ENCODE measurements at places on chromosomes 5 and 9. TPM values are rescaled to one million over a fixed set of nuclear protein-coding genes. Genes with fewer than 3 reads are reported as not detected.

DNA sequence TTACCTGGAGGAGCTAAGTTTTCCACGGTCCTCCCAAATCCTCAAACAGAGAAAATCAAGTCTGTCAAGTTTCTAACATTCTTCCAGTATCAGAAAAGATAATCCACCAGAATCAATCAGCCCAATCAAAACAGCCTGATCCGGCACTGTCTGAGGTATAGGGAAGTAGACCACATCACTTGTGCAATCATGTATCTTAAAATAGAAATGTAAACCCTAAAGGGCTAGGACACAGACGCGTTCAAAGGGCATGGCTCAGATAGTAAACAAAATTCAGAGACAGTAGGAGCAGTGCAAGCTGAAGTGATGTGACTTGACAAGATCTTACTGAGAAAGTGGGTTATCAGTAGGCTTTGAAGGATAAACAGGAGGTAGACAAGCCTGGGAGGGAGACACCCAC is 252.4 kb upstream of the DAPK1 start:
- no peak for DNase-seq

DNA sequence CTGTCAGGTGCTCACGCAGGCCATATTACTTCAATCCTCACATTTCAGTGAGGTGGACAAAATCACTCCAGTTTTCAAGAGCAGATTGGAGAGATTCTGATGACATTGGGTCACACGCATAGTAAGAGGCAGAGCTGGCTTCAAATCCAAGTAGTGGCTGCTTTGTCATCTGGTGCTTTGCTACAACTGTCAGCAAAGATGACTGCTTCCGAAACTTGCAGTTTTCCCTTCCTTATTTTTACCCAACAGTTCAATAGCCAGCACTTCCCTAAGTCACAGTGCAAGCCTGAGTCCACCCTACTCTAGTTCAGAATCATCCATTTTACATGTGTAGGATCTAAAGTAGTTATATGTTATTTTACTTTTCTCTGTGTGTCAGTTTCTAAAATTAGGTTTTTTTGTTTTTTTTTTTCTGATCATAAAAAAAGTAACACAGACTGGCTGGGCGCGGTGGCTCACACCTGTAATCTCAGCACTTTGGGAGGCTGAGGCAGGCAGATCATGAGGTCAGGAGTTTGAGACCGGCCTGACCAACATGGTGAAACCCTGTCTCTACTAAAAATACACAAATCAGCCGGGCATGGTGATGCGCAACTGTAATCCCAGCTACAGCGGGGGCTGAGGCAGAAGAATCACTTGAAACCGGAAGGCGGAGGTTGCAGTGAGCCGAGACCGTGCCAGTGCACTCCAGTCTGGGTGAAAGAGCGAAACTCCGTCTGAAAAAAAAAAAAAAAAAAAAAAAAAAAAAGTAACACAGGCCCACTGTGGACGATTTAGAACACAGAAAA is 49.6 kb downstream of the ANKDD1B start:
- DNase-seq = no peak

DNA sequence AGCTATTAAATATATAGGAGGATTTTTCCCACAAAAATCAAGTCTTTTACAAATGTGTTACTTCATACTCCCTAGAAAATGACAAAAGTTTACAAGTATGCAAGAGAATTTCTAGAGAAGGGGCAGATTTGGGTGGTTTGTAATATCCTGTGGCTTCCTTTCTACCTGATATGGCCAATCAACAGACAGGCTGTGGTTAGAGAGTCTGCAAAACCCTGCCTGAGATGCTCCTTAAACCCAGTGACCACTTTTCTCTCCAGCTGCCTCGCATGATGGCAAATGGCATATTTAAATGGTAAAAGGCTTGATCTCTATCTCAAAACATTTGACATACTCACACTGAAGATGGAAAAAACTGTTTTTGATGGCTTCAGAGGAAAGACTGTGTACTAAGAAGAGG is 550.1 kb upstream of the ZNF462 start:
- DNase-seq = no peak

GRCh38 chr5:73799401-73799972 is 173.5 kb downstream of the ARHGEF28 start:
- no peak for DNase-seq

DNA sequence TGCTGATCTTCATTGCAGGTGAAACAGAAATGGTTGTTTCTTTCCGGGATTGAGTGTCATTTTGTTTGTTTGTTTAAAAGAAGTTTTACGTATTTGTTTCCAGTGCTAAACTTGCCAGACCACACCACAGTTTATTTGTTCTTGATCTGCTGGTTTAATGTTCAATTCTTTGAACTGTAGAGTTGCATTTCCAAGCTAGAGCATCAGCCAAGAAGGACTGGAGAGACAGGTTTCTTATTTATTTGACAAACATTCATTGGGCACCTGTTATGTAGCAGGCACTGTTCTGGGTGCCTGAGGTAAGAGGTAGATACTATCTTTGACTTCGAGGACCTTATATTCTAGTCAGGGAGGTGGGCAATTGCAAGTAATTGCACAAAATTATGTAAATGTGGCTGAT is 45.0 kb downstream of the MCCC2 start:
- DNase-seq = no peak

DNA sequence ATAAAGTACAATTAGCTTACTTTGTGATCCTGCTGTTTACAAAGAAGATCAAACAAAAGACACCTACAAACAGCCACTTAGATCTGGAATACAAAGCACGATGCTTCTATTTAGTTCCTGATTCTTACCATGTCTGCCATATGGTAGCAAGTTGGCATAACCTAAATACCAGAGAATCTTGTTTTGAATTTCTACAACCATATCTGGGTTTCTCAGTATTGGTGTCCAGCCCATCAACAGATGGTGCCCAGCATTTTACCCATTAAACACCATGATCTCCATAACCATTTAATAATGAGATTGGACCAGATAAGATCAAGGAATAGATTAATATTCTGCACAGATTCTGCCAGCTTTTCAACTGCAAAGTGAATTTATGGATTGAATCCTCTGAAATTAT is 29.8 kb downstream of the SLC24A2 start:
- no peak for DNase-seq

- DNase-seq = no peak
These were observed 66.0 kb upstream of the MEF2C start for GRCh38 chr5:88948746-88949600.

GRCh38 chr5:115068239-115069086 is 101.2 kb downstream of the TRIM36 start:
- DNase-seq = no peak

GRCh38 chr9:92734931-92735635 is 29.6 kb downstream of the BICD2 start:
- DNase-seq = no peak

DNA sequence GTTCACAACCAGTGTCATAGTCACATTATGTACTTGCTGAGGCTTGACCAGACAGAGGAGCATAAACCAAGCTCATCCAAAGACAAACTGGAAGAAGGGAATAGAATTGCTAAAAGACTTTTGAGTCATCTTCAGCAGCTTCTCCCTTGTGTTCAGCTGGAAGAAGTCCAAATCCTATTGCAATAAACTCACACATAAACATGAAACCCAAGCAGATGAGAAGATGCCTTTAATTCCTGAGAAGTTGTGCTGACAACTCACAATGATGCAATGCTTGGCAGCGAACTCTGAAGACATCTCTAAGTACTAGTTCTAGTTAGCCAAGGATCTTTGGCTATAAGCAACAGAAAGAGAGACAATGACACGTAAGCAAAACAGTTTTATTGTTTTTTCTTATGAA is 642.1 kb downstream of the KCTD16 start:
- no peak for DNase-seq

- no peak for DNase-seq
These were observed 272.2 kb downstream of the ANXA1 start for GRCh38 chr9:73423891-73424290.

DNA sequence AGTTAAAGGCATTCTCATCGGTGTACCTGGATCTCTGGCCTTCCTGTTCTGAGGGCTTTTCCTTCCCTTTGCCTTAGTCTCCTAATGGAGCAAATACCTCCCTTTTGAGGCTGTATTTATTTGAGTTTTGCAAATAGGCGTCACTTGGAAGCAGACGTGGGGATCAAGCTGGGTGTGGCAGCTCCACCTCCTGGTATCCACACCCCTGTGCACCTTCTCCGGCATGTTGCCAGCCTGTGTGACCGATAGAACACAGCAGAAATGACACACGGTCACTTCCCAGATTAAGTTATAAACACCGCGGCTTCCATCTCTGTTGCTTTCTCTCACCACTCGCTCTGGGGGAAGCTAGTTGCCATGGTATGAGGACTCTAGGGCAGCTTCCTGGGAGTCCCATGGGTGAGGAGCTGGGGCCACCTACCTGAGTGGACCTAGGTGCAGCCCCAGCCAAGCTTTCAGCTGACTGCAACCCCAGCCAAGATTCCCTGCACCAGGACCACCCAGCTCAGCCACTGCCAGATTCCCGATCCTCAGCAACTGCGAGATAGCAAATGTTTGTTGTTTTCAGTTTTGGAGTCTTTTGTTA is 214.4 kb upstream of the MVB12B start:
- no peak for DNase-seq

DNA sequence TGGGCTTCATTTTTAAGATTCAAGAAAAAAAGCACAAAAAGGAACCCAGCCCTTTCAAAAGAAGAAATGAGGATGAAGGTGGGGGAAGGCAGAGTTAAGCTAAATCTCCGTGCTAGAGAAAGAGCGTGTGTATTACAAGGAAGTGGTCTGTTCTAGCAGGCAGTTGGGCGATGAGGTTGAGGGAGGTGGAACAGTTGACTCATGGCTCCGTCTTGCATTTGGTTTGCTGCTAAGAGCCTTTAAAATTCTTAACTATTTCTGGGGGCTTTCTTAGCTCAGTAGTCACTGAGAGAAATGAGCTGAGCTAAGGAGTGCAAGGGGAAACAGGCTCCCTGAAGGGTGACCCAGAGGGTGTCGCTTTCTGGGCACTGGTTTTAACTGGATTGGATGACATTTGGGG is 117.4 kb downstream of the GCNT1 start:
- DNase-seq = no peak

- no peak for DNase-seq
These were observed 10.8 kb downstream of the SPAAR start for GRCh38 chr9:35920051-35920620.

GRCh38 chr9:71662082-71662481 is 106.2 kb downstream of the CEMIP2 start:
- no peak for DNase-seq

DNA sequence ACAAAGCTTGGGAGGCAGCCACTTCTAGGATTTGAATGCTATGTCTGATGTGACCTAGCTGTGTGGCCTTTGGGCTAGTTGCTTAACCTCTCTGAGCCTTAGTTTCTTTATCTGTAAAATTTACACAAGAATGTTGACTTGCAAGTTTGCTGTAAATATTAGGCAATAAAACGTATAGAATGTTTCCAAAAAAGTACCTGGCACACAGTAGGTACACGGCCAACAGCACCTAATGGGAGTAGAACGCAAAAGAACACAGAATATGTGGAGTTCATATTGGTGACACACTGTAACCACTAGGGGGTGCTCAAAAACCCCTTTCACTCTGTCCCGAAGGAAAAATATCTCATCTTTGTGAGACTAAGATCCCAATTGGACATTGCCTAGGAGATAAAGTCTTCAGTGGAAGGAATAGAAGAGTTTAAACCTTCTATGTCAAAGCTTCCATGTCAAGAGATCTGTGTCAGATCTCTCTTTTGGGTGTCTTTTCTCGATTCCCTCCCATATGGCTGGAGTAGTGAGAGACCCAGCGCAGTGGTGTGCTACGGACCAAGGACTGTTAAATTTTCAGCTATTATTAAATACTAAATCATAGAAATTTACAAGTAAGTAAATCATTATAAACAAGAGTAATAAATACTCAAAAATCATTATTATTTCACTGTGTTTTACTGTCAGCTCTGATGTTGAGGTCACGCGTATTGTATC is 145.4 kb upstream of the RAD23B start:
- DNase-seq = no peak

DNA sequence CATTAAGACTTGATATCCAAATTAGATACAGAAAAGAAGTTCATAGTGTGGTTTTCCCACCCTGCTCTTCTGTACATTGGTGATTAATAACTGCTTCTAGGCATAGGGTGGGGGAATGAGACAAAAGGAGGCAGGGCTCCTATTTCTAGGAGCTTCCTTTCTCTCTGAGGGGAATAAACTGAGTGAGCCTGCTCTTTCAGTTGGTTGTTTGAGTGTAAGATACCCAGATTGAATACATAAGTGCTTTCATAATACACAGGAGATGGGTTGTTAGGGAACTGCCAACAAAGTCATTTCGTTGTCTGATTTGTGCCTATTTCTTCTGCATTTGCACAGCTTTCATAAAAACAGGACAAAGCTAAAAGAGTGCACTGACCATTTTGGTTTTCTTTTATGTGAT is 48.9 kb upstream of the TTC23L start:
- DNase-seq = no peak

- no peak for DNase-seq
These were observed 207.3 kb downstream of the SAXO1 start for GRCh38 chr9:18825656-18826170.

GRCh38 chr5:171315925-171316257 is 6.8 kb downstream of the TLX3 start:
- no peak for DNase-seq

GRCh38 chr9:130183133-130183762 is 11.0 kb downstream of the NCS1 start:
- DNase-seq = no peak

- no peak for DNase-seq
These were observed 11.2 kb upstream of the MARCHF3 start for GRCh38 chr5:127041571-127041970.

- no peak for DNase-seq
These were observed 53.6 kb downstream of the LRSAM1 start for GRCh38 chr9:127504887-127505251.

GRCh38 chr9:91421128-91421765 is 2.4 kb downstream of the NFIL3 start:
- DNase-seq = peak; percentile 59

- DNase-seq = no peak
These were observed 379.1 kb downstream of the ENC1 start for GRCh38 chr5:74261421-74261820.

- DNase-seq = peak; percentile 41
These were observed 689 bp downstream of the AK3 start for GRCh38 chr9:4740388-4740637.

- no peak for DNase-seq
These were observed 35.2 kb downstream of the YIPF5 start for GRCh38 chr5:144135113-144135762.

DNA sequence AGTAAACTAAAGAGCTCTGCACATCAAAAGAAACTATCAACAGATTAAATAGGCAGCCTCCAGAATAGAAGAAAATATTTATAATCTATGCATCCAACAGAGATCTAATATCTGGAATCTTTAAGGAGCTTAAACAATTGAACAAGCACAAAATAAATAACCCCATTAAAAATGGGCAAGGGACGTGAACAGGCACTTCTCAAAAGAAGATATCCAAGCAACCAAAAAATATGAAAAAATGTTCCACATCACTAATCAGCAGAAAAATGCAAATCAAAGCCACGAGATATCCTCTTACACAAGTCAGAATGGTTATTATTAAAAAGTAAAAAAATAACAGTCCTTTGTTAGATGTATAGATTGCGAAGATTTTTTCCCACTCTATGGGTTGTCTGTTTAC is 109.1 kb upstream of the TRPC7 start:
- DNase-seq = no peak

The ZNG1A gene
- polyA plus RNA-seq = 73.3 TPM

The PCDHGA3 gene
- polyA plus RNA-seq = 3.1 TPM

The FBP1 gene
- polyA plus RNA-seq = 54.4 TPM

The PCDHAC2 gene
- 0.36 TPM for polyA plus RNA-seq

The C5orf58 gene
- 0.11 TPM for polyA plus RNA-seq

The PSD2 gene
- 1.3 TPM for polyA plus RNA-seq

The POU5F2 gene
- polyA plus RNA-seq = not detected

The SPRY4 gene
- 28.4 TPM for polyA plus RNA-seq

The IL31RA gene
- polyA plus RNA-seq = 0.14 TPM

The SH3TC2 gene
- 0.80 TPM for polyA plus RNA-seq

The TPM2 gene
- polyA plus RNA-seq = 147 TPM

The TMEM171 gene
- polyA plus RNA-seq = 5.3 TPM

The PNPLA7 gene
- 1.1 TPM for polyA plus RNA-seq
